ENCODE measurements at places on chromosomes 11 and 22. TPM values are rescaled to one million over a fixed set of nuclear protein-coding genes. Genes with fewer than 3 reads are reported as not detected.

DNA sequence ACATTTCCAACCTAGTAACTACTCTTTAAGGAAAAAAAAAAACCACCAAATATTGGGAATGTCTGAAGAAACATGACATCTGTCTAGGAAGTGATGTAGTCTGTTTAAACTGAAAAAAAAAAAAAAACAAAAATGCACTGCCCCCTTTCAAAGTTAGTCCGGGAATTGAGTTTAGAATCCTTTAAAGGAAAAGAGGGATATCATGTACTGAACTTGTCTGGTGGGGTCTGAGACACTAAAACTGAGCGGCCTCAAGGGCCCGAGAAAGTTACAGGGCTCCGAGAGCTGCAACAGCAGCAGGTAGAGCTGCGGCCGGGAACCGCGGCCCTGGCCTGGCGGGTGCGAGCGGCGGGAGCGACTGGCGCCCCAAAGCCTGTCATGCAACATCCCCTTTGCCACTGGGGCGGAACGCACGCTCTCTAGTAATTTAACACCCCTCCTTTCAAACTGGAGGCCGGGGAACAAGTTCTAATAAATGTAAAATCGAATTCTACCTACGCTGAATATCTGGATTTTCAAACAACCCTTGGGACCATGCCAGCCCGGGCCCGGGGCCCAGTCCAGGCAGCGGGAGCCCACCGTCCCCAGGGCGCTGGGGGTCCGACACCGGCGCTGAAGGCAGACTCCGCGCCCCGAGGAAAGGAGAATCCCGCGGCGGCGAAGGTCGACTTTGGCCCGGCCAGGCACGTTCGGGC, 736 bp downstream of the RDX start:
- DNase-seq: peak; percentile 83

CATSPERZ gene
- total RNA-seq: 0.51 TPM

GRCh38 chr22:44259366-44260215, 53.2 kb downstream of the SHISAL1 start:
- no peak for DNase-seq

- no peak for DNase-seq
Observed at GRCh38 chr11:67006029-67006884, 16.7 kb upstream of the SYT12 start.

GRCh38 chr11:94885133-94885532, 88.2 kb downstream of the CWC15 start:
- no peak for DNase-seq

BIK gene
- 0.98 TPM for total RNA-seq

DNA sequence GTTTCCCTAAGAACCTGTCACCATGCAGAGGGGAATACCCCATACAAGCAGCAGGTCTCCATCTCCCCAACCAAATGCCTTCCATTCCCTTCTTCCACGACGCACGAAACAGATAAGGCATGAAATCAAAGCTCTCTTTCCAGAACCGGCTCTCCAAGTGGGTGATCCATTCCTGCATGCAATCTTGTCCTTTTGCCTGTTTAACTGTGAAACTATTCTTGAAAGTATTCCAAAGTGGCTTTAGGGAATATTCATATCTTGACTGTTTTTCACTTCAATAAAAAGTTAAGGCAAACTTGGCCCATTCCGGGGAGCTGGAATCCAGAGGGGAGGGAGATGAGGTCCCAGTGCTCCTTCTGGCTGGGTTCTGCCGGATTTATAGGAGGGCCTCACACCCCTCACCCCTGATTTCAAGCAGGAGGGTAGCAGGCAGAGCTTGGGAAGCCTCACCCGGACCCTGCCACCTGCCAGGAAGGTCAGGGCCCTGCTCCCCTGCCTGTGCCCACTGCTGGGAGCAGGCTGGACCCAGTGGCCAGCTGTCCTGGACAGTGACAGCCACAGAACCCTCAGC, 60.9 kb downstream of the SCGB1A1 start:
- DNase-seq: no peak

POU2AF2 gene
- total RNA-seq: 1.2 TPM

Data from pancreas (tissue), 10 donors.